ENCODE measurements at places on chromosomes 7 and 10.

- DNase-seq, result no peak
Measured at GRCh38 chr10:118585234-118585633, 10.2 kb downstream of the PRLHR start.

DNA sequence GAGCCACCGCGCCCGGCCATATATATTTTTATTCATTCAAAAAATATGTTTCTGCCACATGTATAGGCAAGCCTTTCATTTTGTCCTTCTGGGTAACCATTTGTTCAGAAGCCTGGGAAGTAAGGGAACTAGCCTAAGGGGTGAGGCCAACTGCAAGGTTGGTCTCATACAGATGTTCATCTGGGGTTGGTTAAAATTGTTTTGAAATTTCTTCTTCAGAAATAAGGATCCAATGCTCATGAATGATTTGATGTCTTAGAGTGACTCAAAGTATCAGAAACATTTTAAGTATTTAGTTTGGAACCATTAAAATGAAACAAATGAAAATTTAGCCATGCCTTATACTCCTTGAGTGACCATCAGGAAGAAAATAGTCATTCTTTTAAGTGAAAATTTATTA is 397.2 kb downstream of the SUGCT start:
- no peak for DNase-seq

DNA sequence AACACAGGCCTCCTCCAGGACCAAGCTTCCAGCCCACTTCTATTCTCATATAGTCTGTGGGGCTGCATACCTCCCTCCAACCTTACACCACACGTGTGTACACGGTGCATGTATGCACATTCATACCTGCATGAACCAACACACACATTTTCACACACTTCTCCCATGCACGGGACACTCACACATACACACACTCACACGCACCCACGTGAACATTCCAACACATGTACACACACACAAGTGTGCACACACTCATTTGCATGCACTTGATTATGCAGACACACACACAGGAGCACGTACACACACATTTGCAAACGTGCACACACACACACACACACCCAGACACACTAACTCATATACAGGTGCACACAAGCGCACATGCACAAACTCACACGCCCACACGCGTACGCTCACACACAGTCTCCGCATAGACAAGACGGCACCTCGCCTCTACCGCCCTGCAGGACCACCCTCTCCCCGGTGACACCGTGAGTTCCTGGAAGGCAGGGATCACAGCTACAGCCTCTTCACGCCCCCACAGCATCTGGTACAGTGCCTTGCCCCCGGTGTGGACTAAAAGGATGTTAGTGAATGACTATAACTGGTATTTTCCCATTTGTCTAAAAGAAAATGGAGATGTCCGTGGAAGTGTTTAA is 263.8 kb downstream of the PTPRN2 start:
- DNase-seq, result no peak

- no peak for DNase-seq
Measured at GRCh38 chr10:62127975-62128374, 140.7 kb downstream of the RTKN2 start.

- no peak for DNase-seq
Measured at GRCh38 chr7:39971924-39972323, 21.9 kb downstream of the CDK13 start.

DNA sequence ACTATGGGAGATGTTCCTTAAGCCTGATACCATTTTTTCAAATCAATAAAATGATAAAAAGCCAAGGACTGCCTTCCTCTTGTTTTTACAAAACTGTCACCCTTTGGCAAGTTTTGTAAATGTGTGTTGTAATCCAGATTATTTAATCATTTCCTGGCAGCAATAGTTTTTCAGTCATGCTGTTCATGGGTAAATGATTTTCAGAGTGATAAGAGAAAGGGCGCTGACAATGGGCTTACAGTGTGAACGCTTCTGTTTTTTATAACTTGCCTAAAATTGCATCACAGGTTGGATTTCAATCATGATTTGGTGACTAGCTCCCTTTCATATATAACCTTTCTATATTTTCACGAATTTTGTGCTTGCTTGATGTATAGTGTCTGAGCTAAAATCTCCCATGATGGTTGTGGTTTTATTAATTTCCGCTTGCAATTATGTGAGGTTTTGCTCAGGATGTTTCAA is 19.0 kb upstream of the DMBT1 start:
- DNase-seq, result no peak

GRCh38 chr7:44177570-44178131 is 11.6 kb downstream of the GCK start:
- no peak for DNase-seq

GRCh38 chr10:107727767-107728317 is 563.3 kb upstream of the SORCS1 start:
- no peak for DNase-seq

DNA sequence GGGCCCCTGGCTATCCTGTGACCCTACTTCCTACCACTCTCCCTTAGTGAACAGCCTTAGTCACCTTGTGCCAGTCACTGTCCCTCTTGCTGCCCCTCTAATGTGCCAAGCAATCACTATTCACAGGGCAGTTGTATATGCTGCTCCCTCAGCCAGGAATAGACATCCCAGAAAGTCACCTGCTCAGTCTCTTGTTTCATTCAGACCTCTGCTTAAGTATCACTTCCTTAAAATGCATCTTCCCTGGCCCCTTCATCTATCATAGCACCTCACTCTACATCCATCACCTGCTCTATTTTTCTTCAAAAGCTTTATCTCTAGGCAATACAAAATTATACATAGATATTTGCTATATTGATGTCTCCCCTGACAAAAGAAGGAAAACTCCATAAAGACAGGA is 328.4 kb upstream of the NFE2L3 start:
- no peak for DNase-seq

GRCh38 chr7:157506268-157506667 is 169.5 kb downstream of the DNAJB6 start:
- no peak for DNase-seq

- DNase-seq, result no peak
Measured at GRCh38 chr7:137934941-137935883, 66.7 kb downstream of the CREB3L2 start.

DNA sequence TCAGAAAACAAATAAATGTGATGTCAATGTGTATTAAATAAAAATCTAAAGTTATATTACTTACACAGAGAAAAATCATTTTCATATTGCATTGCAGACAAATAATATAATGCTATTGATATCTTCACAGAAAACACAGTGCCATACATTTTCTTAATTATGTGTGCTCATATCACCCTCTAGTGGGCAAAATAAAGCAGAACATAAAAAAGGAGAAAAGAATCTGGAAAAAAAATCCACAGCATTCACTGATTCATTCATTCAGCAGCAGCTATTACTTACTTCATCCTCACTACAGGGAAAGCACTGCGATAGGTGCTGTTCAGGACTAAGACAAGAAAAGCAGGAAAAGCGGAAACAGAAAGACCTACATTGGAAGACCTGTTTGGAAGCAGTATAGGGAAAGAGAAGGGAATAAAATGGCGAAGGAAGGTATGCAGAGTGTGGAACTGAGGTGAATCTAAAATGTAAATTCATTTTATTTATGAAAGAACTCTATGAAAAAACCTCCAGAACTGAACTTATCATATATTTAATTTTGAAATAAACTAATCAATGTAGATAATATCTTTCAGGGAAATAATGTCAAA is 73.2 kb downstream of the POT1 start:
- peak; percentile 59 for DNase-seq

DNA sequence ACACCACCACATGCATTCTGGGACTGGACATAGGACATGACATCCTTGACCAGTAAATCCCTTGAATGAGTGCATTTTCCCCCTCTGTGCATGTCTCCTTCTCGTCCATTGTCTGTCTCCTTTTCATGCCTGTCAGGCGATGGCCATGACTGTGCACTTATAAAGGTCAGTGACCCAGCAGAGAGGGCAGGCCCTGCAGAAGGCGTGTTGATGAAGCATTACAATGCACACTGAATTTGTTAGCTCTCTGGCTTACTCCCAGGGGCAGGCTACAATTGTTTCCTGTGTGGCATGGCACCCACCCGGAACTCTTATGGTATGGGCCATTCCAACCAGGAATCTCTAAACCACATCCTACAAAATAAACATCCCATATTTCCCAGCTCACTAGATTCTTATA is 71.1 kb downstream of the SAMD9 start:
- DNase-seq, result no peak

- no peak for DNase-seq
Measured at GRCh38 chr10:131195116-131195515, 116.4 kb downstream of the TCERG1L start.

DNA sequence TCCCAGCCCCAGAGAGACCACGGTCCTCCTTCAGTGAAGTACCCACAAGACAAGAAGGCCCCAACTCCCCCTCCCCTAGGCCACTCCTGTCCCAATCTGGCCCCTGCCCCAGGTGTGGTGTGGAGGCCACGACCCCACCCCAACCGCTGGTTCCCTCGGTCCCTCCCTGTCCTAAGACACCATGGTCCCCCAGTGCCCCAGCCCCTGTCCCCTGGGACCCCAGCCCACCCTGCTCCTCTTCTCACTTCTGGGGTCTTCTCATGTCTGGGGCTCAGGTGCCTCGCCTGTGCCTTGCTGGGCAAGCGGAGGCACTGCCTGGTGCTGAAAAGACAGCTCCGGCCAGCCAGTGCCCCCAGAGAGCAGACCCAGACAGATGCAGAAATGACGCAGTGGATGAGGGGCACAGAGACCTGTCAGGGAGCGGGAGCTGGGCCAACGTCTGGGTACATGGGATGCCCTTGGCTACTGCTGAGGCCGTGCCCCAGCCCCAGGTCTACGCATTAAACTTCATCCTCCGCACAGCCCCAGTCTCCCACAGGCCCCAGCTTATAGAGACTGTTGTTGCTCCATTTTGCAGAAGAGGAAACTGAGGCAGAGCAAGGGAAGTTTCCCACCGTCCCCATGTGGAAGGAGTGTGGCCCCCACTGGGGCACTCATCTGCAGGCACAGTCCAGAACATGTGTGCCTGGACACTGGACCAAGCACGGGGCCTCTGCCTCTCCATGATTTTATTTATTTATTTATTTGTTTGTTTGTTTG is 14.8 kb downstream of the GRIFIN start:
- DNase-seq, result no peak

DNA sequence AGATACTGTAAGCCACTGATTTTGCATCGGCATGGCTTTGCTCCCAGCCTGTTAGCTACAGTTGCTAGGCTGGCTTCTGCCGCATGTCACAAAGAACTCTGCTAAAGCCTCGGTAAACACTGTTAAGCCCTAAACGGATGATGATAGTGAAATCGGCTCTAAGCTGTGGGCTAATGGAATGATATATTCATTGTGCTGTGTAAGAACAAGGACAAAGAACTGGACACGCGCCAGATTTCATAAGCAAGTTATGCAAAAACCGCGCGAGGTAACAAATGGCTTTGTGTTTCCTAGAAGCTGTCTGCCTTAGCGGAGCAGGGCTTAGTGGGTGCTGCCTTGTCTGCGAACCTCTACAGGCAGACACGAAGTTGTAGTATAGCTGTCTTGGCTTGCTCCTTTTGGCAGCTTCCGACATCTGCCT is 331.3 kb upstream of the COBL start:
- peak; percentile 100 for DNase-seq

GRCh38 chr10:131065673-131066305 is 245.7 kb downstream of the TCERG1L start:
- no peak for DNase-seq

- DNase-seq, result no peak
Measured at GRCh38 chr7:83872501-83872900, 223.6 kb upstream of the SEMA3E start.
